ENCODE measurements at places on chromosomes 16 and 17. TPM values are rescaled to one million over a fixed set of nuclear protein-coding genes. Genes with fewer than 3 reads are reported as not detected.

DNA sequence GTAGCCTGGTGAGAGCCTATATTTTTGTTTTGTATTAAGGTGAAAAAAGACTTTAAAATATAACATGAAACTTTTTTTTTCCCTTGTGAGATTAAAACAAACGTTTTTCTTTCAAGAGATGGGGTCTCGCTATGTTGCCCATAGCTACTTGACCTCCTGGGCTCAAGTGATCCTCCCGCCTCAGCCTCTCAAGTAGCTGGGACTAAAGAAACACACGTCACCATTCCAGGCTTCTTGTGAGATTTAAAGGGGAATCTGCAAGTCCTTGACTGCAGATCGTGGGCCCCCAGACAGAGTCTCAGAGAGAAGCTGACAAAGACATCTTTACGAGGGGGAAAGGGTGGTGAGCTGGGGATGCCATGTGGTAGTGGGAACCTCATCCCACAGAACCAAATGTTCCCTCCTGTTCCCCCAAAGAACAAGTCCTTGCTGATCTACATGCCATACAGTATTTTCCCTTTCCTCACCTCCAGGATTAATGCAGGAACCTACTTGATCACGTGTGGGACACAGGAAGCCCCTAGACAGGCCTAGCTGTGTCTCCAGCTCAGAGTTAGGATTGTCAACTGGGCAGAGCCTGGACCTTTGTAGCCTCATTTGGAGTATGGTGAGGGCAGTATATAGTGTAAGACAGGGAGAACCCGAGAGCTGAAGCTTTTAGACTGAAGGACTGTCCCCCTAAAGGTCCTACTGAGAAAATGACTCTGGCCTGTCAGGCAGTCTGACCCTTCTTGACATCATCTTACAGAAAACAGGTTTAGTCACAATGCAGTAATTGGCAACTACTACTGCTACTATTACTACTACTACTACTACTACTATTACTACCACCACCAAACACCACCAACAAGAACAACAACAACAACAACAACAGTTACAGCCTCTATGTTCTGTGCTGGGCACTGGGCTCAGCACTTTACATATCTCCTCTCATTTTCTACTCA, 4.1 kb downstream of the MAP3K14 start:
- no peak for DNase-seq

DNA sequence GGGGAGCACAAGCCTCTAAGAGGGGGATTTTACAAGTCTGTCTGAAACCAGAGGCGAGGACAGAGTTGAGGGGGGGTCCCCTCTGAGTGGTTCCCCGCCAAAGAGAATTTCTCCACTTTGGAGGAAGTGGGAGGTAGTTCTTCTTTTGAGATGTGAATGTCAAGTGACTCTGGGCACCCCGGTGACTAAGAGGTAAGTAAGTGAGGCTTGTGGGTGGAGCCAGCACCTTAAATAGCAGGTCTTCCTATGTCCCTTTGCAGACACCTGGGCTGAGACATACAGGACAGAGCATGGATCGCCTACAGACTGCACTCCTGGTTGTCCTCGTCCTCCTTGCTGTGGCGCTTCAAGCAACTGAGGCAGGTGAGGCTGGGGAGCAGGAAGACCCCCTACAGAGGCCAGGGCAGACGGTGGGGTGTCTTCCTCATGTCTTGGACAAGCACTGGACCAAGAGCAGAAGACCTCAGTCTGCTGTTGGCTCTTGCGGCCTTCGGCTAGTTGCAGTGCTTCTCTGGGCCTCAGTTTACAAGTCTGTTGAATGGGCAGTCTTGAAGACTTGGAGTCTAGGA, at the start of gene CCL22:
TSS of gene CCL22 (plus strand) at position 257 of the 569 bp plus-strand sequence. CDS start at position 291, 34 bp downstream.
- DNase-seq, result no peak

- DNase-seq, result peak; percentile 77
Measured at GRCh38 chr16:52073024-52073423, 473.9 kb downstream of the TOX3 start.

DNA sequence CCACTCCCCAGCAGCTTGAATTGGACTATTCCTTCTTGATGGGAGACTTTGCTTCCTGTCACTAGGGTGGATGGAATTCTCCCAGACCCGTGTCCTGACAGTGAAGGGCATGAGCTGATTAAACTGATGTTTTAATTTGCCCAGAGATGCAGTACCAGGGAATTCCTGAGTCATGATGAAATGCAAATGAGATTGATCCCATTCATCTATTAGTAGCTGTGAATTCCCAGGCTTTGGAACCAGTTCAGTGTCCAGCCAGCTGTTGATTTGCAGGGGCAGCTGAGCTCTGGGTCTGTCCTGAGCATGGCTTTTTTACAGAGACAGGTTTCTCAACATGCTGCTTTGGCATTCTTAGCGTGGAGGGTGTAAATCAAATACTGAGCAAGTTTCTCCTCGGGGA, 157.9 kb downstream of the PITPNC1 start:
- peak; percentile 37 for DNase-seq

- no peak for DNase-seq
Measured at GRCh38 chr16:12874186-12874585, 27.2 kb upstream of the SHISA9 start.

Gene SPOP
- 57.3 TPM for total RNA-seq

DNA sequence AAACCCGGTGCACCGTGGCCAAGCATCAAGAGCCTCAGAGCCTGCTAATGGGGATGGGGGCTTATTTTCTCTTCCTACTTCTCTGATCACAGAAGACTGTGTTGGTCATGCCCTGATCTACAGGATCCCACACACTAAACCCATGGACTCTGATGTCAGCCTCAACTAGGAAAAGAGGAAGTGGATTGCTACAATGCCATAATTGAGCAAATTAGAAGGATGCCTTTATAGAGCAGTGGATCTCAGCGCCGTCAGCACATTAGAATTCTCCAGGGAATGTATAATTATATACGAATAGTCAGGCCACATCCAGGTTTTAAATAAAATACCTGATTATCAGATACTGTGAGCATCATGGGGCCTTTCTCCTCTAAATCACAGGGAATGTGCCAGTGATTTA, 64.8 kb downstream of the VAT1L start:
- no peak for DNase-seq

All from muscle of leg (tissue), 16 donors.